Activated CD8-positive, alpha-beta T cell treated with anti-CD3 and anti-CD28 coated beads for 36 hours (primary cell): ENCODE measurements at places on chromosomes 1 and 21. TPM values are rescaled to one million over a fixed set of nuclear protein-coding genes. Genes with fewer than 3 reads are reported as not detected.

Gene TDRD10
- total RNA-seq: not detected

GRCh38 chr1:19029191-19030085, 73.0 kb upstream of the IFFO2 start:
- no peak for DNase-seq

GRCh38 chr1:155173478-155174323, at the start of gene TRIM46:
Gene TRIM46, plus strand, starts transcription at chr1:155173849. Its CDS starts 118 bp downstream, at chr1:155173967.
- peak; percentile 79 for DNase-seq

- DNase-seq: no peak
Observed at GRCh38 chr1:234730475-234730769, 120.4 kb upstream of the IRF2BP2 start.
